ENCODE measurements at places on chromosomes 1 and 21.

- DNase-seq, result no peak
These were observed 85.7 kb downstream of the DMRTB1 start for GRCh38 chr1:53544728-53545515.

GRCh38 chr1:221714227-221715152 is 27.4 kb downstream of the DUSP10 start:
- DNase-seq, result no peak

DNA sequence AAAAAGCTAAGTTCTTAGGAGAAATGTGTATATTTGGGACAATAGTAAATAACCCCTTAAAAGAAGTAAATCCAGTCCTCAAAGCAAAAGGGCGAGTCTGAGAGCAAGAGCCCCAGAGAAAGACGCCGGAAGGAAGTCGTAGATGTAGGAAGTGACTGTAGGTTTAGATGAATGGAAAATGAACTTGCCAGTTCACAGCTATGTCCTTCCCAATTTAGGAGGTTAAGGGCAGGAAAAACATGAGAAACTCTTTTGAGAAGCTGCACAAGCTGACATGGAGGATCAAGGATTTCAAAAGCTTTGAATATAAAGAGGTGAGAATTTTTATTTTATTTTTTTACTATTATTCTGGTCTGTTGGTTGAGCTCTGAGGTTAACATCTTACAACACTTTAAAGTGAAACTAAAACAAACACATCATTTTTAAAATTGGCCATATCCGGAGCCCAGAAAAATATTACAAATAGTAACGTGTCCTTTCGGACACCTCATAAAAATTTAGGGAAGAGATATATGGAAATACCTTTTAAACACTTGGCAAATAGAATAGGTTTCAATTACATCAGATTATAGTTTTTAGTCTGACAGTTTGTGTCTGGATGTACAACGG is 1178.6 kb downstream of the MRPL39 start:
- no peak for DNase-seq

DNA sequence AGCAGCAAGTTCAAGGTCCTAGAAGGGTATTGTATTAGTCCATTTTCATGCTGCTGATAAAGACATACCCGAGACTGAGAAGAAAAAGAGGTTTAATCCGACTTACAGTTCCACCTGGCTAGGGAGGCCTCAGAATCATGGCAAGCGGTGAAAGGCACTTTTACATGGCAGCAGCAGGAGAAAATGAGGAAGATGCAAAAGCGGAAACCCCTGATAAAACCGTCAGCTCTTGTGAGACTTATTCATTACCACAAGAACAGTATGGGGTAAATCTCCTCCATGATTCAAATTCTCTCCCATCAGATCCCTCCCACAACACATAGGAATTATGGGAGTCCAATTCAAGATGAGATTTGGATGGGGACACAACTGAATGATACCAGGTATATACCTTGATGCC is 409.5 kb downstream of the NTNG1 start:
- no peak for DNase-seq

DNA sequence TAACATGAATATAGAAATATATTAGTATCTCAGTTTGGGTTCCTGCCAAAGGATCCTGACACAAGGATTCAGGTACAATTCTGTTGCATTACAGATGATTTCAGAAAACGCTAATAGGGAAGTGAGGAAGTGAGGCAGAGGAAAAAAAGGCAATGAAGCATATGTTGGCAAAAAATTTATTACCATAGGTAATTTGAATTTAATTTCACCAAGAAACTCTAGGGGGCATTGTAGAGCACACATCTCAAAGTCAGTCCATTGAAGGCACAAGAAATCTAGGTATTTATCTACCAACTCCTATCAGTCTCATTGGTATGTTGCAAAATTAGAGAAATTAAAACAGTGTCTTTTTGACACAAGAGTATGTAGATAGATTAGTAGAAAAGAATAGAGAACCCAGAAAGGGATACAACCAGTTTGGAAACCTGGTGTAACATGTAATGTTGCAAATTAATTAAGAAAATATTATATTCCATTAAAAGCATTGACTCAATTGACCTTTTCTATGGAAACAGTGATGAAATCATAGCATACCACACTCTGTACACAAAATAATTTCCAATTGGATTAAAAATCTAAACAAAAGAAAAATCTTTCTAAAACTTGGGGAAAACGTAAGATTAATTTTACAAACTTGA is 104.9 kb upstream of the SNX7 start:
- DNase-seq, result no peak

DNA sequence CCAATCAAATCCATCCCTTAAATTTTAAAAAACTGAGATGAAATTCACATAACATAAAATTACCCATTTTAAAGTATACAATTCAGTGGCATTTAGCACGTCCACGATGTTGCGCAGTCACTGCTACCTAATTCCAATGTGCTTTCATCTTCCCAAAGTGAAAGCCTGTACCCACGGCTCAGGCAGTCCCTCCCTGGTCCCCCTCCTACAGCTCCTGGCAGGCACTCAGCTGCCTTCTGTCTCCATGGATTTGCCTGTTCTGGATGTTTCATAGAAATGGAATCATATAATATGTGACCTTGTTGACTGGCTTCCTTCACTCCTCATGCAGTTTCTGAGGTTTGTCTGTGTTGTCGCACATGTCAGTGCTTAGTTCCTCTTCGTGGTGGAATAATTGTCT is 386.3 kb downstream of the CAMTA1 start:
- DNase-seq, result no peak

- no peak for DNase-seq
These were observed 67.3 kb downstream of the VCAM1 start for GRCh38 chr1:100786870-100787269.

DNA sequence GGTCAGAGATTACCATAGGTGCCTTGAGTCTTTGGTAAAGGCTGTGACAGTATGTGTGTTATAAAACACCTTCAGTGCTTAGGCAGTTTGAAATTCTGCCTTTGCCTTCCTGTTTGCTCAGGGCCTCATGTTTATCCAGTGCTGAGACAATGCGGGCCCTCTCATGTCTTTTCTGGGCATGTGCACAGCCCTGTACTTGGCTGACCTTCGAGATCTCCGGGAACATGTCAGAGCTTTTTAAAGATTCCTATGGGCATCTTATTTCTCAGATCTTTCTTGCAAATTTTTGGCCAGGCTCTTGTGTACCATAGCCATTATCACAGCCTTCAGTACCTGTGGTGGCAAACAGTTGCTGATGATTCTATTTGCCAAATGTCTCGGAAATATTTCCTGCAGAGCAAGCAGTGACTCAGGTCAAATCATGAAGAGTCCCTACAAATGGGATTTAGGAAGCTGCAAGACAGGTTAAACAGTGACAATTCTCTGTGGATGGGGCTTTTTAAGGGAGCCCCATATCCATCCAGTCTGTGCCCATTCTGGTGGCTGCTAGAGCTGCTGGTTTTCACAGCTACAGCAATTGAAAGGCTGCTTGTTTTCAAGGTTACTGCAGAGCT is 42.1 kb downstream of the HOOK1 start:
- no peak for DNase-seq

GRCh38 chr1:245180496-245181157 is 25.8 kb downstream of the KIF26B start:
- DNase-seq, result no peak

DNA sequence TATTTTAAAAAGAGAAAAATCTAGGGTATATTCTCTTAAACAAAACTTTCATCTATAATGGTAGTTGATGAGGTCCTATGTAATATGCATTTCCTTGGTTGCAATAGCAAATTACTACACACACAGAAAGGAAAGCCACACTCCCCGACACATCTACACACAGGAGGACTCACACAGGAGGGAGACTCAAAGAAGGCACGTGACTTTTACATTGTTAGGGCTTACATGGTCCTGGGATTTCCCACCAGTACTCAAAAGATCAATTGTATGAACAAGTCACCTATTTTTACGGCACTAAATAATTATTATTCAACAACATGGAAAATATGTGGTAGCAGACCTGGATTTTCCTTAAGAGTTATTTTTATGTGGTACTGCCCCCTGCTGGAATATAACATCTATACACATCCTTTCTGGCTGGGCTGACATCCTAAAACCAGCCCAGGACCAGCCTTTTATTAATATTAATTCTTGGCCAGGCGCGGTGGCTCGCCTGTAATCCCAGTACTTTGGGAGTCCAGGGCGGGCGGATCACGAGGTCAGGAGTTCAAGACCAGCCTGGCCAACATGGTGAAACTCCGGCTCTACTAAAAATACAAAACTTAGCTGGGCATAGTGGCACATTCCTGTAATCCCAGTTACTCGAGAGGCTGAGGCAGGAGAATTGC is 33.9 kb upstream of the LGALS8 start:
- no peak for DNase-seq

DNA sequence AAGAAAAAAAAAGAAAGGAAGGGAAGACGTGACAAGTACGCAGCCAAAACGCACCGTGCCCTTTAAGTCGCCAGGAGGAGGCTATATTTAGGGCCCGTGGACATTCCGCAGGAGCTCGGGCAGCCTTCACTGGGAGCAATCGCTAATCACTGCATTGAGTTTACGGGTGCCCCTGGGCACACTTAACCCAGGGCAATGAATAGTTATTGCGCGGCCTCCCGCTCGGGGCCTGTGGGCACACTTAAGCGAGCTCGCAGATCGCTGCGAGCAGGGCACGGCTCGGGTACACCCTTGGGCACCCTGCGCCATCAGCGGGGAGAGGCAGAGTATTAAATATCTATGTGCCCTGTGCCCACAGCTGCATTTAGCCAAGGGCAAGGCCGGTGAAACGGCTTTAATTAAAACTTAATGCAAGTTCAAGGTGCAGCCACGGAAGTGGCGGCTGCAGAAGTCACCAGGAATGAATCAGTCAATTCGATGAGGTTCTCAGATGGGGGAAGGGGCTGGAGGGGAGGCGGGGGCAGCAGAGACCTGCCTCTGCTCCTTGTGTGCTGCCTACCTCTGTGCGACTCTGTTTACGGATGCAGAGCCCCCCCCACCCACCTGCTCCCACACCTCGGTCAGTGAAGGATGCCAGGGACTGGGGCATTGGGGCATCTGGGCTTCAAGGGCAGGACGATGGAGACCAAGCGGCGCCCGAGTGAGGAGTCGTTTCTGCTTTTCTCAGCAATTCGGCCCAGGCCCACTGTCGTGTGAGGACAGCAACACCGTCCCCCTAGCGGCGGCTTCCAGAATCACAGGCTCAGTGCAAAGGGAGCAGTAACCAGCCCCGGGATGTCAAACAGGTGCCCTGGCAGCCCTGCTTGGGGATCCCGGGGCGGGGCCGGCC is 51.8 kb upstream of the TARDBP start:
- no peak for DNase-seq

DNA sequence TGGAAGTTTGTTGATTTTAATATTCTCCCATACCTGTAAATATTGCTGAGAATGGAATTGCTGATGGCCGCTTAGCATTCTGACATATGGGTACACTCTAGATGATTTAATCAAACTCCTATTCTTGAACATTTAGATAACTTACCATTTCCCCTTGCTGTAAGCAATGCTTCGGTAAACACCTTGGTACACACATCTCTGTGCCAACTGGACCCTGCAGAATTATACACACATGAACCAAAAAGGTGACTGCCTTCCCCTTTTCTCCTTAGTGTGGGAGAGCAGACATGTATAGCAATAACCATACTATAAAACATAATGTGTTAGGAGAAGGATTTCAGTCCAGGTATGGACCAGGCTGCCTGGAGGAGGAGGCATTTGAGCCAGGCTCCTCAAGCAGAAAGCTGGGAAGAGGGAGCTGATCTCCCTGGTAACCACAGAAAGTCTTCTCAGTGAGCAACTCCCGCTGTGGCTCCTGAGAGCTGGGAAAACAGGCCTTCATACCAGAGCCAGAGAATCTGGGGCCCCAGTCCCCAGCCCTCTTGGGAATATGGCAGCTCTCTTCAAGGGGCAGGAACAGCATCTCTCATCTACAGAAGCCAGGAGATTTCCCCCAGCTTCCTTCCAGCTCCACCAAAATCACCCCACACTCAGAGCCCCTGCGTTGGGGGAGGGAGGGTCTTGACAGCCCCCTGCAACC is 33.9 kb upstream of the CSF1 start:
- no peak for DNase-seq

GRCh38 chr1:67743072-67743725 is 58.2 kb downstream of the GADD45A start:
- no peak for DNase-seq

DNA sequence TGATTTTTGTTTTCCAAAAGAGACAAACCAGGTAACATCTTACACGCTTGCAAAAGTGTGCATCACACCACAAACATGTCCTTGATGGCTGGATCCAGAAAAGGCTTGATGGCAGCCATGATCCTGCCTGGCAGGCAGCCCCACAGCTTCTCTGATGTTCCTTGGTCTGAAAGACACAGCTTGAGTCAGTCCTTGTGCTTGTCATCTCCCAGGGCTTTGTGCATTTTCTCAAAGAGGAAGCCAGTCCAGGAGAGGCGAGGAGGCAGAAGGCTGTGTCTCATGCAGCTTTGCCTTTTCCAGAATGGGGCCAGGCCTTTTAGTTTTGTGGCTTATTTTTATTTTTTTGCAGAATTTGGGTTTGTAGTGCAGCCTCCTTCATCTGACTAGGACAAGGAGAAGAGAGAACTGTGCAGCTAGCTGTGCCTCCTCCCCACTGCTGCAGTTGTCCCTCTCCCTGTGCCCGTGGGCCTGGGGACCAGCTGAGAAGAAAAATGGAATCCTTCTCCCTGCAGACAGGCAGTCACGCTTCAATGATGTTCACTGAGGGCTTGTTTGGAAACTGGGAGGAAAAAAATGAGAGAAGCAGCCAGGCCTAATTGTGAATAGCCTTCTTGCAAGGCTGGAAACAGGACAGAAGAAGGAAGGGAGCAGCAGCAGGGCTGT is 7.4 kb downstream of the FNDC5 start:
- DNase-seq, result no peak

DNA sequence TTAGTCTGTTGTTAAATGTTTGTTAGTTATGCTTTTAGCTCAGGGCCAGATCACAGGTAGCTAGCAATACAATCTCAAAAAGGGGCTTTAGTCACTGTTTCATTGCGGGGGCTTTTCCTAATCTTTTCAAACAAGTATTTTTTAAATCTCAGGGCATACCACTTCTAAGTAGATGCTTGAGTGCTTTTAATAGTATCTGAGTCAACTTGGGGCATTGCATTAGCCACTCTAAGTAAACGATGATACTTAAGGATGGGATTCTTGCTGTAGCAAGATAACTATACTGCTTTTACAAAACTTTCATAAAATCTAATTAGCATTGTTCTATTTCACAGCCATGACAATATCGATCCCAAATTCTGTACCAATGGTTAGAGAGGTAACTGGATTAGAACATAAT is 11.6 kb downstream of the CDC42BPA start:
- no peak for DNase-seq

DNA sequence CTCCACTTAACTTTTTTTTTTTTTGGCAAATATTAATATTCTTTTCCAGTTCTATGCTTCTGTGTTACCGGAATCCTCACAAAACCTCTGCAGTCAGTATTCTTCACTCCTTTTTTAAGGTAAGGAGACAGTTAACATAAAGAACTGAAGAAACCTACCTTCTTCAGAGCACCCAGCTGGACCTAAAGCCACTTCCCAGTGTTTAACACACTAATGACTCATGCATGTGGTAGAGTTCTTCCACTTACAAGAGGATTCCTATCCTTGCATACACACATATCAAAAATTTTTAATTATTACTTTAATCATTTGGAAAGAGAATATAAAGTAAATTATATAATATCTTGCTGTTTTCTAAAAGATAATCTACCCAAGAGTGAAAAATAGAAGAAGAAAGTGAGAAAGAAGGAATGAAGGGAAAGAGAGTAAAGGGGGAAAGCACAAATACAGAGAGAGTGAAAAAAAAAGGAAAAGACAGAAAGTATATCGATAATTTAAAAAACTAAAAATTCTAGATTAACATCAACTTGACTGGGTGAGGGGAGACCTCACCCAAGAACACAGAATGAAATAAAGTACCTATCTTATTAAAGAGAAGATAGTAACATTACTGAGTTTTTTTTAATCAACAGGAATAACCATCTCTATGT is 54.9 kb downstream of the ENAH start:
- no peak for DNase-seq

Data from skeletal muscle cell (primary cell).